ENCODE measurements at places on chromosomes 5 and 9.

GRCh38 chr9:108668191-108668937, 187.4 kb downstream of the ACTL7B start:
- DNase-seq: no peak

GRCh38 chr9:123927625-123928532, 2.0 kb downstream of the DENND1A start:
- DNase-seq: peak; percentile 45

DNA sequence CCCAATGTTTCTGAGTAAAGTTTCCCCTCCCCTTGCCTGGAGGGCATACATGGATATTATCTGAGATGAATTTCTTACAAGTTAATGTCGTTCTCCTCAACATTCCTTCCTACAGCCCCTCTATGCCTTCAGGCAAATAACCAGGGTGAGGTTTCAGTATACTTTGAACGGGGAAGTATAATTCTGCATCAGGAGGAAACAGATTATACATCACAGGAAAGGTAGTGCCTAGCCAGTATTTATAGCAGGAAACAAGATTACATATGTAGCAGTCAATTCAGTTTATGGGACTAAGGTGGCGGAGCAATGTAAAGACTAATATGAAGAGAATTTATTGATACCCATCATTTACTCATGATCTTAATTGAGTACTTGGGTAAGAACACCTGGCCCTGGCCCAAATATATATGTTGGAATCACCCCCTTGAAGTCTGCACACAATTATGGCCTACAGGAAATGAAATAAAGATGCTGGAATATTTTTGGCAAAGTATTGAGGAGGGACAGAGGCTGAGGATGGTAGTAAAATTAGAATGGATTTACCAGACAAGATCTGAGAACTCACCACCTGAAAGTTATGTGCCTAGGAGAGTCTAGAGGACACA, 661.1 kb downstream of the PTPRD start:
- no peak for DNase-seq

GRCh38 chr5:58496488-58496887, 5.3 kb downstream of the GAPT start:
- no peak for DNase-seq

GRCh38 chr9:123686131-123686828, 243.6 kb downstream of the DENND1A start:
- no peak for DNase-seq

- no peak for DNase-seq
These were observed 245.8 kb downstream of the TLE4 start for GRCh38 chr9:79817438-79818004.

- DNase-seq: no peak
These were observed 198.1 kb downstream of the LURAP1L start for GRCh38 chr9:12972608-12973589.

- no peak for DNase-seq
These were observed 23.8 kb upstream of the NKD2 start for GRCh38 chr5:984774-985173.

DNA sequence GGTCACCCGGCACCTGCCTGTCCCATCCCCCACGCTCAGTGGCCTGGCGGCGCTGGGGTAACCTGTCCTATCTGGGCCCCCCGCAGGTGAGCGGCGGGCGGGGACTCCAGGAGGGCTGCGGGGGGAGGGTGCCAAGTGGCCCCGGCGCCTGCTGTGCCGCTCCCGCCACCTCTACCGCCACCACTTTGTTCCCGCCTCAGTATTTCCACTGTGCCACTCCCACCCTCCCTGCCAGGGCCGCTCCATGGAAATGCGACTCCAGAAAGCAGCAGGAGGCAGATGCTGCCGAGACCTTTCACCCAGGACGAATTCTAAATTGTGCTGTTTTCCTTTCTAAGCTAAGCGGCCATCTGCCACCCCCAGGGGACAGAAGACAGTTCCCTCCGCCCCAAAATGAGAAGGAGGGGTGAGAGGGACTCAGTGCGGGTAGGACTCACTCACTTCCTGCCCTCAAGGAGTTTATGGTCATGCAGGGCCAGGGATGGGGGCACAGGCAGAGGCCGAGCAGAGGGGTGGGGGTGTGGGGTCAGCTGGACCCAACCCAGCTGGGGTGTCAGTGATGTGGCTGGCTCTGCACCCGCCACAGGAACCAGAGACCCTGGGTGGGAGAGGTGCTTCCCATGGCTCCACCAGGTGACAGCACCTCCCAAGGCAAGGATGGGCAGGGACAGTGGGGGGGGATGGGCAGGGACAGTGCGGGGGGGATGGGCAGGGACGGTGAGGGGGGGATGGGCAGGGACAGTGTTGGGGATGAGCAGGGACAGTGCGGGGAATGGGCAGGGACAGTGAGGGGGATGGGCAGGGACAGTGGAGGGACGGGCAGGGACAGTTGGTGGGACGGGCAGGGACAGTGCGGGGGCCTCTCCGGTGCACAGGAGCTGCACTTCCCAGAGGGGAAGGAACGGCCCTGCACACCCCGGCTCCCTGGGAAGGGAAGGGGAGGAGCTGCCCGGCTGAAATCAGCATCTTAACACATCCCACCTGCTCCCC, 17.8 kb downstream of the NOTCH1 start:
- no peak for DNase-seq

GRCh38 chr5:24854850-24855249, 210.1 kb upstream of the CDH10 start:
- no peak for DNase-seq

- no peak for DNase-seq
These were observed 616 bp downstream of the ABL1 start for GRCh38 chr9:130835441-130836298.

DNA sequence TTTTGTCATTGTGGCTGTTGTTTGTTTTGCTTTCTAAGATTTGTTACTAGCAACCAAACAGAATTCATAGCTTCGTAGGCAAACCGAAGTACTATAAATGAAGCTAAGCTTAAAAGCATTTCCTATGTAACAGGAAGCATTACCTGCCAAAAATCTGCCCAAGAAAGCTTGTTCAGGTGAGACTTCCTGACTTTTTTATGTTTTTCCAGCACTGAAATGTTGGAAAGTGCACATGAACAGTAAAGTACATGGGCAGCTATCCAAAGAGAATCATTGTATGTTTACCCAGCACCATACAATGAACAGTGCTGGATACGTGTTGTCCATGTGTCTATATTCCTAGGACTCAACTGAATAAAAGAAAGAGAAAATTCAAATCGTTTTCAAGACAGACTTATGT, 247.1 kb downstream of the NFIB start:
- no peak for DNase-seq

DNA sequence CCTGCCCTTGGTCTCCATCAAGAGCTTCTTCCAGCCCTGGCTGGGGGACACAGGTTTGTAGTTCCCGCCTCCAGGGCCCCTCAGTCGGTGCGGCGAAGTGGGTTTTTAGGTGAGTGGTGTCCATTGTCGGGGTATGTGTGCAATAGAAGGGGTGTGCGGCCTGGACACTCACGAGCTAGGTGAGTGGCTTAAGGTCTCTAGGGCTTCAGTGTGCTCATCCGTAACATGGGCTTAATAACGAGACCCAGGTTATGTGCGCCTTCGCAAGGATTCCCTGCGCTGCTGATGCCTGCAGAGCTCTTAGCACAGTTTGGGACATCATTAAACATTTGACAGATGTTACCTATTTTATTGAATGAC, 656 bp downstream of the CEP78 start:
- DNase-seq: no peak

GRCh38 chr5:33939556-33940262, 3.5 kb downstream of the RXFP3 start:
- no peak for DNase-seq

- DNase-seq: peak; percentile 9
These were observed 2.8 kb upstream of the OR2V1 start for GRCh38 chr5:181133610-181134231.

DNA sequence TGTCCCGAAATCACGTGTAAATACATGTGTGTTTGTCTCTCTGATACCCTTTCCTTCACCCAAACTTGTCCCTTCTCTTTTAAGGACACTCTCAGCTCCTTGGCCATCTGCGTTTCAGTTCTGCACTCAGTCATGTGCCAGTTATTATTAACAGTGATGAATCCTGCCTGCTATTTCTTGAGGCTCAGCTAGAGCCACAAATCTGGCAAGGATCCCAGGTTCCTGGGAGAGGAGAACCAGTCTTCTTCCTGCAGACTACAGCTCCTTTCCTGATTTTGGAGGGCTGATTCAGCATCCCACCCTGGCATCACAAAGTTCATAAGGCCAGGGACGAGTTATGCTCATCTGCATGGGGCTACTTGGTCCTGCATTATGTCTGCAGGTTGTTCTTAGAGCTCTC, 5.6 kb downstream of the MAMDC2 start:
- DNase-seq: no peak

DNA sequence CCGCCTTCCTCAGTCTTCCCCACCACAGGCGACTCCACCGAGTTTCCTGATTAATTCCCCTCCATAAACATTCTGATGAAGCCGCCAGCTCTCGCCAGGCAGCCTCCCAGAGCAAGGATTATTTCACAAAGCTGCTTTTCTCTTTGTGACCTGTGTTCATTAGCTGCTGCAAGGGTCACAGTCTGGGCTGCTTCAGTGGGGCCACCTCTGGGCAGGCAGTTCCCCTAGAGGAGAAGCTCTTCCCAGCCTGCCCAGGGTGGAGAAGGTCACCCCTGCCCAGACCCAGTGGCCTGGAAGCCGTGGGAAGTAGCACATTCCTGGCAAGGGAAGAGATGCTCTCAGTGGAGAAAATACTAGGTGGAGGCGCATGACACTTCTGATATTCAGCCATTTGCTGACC, 58.4 kb upstream of the RAPGEF1 start:
- no peak for DNase-seq

DNA sequence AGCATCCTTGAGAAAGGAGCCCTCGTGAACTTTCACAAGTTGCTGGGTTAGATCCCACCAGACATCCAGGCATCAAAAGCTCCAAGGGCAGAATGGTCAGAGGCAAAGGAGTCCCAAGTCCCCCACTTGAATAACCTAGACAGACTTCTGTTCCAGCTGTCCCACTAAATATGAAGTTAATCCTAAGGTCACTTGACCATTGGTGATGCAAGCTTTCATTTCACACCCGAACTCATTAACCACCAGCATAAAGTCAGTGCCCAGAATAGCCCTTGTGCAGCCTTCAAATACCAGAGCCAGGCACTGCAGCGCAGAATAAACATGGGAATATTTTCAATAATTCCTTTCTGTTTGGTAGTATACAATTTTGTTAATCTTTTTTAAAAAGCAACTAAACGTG, 28.9 kb downstream of the OXCT1 start:
- DNase-seq: no peak

- DNase-seq: no peak
These were observed 674 bp downstream of the TSPAN17 start for GRCh38 chr5:176647843-176648473.

DNA sequence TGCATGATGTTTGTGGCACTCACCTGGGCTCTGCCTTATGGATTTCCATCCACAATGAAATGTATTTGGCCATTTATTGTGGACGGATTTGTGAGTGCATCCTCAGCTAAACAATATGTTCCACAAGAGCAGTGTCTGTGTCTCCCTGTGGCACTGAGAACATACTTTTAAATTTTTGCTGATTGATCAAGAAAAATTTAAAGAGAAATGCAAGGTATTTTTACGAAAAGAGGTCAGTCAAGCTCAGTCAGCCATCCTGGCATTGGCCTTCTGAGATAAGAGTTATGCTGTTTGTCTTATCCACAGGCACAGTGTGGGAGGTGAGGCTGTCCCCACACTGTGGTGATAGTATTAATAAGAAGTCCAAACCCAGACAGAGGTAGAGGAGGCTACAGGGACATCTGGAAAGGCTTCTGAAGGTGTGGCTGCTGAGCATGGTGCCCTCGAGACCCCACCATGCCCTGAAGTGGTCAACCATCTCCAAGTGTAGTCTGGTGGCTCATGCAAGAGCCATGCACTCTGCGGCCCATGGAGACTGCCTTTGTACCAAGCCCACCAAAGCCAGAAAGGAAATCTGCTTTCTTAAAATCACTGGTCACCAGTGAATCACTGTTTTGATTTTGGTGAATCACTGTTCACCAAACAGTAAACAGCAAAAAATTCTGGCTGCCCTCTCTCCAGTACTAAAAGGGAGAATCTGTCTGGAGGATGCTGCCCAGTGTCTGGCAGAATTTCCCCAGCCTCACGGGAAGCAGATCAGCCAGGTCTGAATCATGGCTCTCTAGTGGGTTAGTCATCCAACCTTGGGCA, 28.8 kb downstream of the SPOCK1 start:
- peak; percentile 97 for DNase-seq

GRCh38 chr9:87088621-87089365, 141.5 kb upstream of the GAS1 start:
- DNase-seq: no peak

- no peak for DNase-seq
These were observed 393.9 kb downstream of the ARHGEF28 start for GRCh38 chr5:74019923-74020322.

- DNase-seq: no peak
These were observed 25.7 kb upstream of the NOTCH1 start for GRCh38 chr9:136571531-136571930.

DNA sequence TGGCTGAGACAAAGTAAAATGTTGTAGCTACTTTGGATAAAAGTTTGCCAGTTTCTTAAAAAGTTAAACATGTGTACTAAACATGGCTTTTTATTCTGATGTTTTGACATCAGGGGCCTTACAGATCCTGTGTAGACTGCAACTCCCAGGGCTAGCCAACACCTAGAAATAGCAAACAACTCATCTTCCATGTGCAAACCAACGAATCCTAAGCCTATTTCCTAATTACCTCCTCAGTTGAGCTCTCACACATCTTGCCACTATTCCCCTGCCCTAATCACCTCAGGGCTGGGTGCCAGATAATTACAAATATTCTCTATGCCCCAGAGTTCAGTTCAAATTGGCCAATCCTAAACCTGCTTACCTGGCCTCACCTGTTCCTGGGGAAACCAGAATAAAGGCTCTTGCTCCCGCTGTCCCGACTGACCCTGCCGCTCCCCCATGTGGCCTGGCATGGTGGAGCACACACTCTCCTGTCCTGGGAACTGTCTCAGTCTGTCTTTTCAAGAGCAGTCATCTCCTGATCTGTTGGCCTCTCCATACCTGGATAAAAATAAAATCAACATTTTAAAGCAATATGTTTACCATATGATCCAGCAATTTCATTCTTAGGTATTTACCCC, 37.1 kb upstream of the FAM169A start:
- no peak for DNase-seq

DNA sequence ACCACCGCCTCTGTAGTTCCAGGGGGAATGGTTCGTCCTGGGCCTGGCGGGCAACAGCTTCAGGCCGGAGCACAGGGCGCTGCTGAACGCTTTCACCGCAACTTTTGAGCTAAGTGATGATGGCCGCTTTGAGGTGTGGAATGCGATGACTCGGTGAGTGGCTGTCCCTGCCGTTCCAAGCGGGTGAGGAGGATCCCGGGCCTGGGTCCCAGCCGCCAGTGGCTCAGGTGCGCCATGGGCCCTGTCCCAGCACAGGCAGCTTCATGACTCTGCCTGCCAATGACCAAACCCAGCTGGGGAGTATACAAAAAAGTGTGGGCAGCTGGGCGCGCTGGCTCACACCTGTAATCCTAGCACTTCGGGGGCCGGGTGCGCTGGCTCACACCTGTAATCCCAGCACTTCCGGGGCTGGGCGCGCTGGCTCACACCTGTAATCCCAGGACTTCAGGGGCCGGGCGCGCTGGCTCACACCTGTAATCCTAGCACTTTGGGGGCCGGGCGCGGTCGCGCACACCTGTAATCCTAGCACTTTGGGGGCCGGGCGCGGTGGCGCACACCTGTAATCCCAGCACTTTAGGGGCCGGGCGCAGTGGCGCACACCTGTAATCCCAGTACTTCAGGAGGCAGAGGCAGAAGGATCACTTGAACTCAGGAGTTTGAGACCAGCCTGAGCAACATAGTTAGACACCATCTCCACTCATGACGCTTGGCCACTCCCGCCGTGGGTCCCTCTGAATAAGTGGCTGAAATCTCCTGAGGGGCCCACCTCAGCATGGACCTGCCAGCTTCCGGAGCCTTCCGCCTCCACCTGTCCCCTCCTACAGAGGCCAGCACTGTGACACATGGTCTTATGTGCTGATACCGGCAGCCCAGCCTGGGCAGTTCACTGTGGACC, 1.1 kb downstream of the LCN12 start:
- DNase-seq: no peak

All from GM04503 (cell line).